ENCODE measurements at places on chromosomes 12 and 14. TPM values are rescaled to one million over a fixed set of nuclear protein-coding genes. Genes with fewer than 3 reads are reported as not detected.

SLC4A8 gene
- 30.9 TPM for total RNA-seq

- DNase-seq: peak; percentile 71
These were observed 323 bp downstream of the VTI1B start for GRCh38 chr14:67674139-67674479.

- peak; percentile 94 for DNase-seq
These were observed 43.4 kb downstream of the RNF34 start for GRCh38 chr12:121443193-121443870.

GRCh38 chr14:38559711-38560110 lies 303.8 kb upstream of the CLEC14A start:
- no peak for DNase-seq

IL22 gene
- not detected for total RNA-seq

DNA sequence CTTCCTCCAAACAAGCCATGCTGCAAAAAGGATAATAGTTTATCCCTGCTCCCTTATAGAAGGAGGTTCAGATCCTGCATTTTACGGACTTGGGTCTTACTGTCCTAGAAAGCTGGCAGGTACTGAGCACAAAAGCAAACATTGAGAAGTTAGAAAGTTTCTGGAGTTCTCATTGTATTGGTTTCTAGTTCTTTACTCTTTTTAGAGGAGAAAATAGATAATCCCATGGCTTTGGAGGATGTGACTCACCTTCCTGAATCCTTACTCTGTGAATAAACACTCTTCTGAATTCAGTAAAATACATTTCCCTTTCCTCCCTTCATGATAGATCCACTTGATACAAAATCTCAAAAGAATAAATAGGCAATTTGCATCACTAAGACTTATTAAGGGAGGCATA lies 188.9 kb downstream of the NPAS3 start:
- no peak for DNase-seq

- DNase-seq: no peak
These were observed 33.8 kb downstream of the GIT2 start for GRCh38 chr12:109962398-109962797.

- no peak for DNase-seq
These were observed 27.0 kb downstream of the P2RX7 start for GRCh38 chr12:121159467-121160307.

GRCh38 chr14:78007160-78007559 lies 163.0 kb upstream of the NRXN3 start:
- no peak for DNase-seq

GRCh38 chr12:26065451-26065850 lies 59.4 kb downstream of the BHLHE41 start:
- no peak for DNase-seq

GRCh38 chr14:70642303-70643235 lies 853 bp downstream of the TTC9 start:
- peak; percentile 32 for DNase-seq

DNA sequence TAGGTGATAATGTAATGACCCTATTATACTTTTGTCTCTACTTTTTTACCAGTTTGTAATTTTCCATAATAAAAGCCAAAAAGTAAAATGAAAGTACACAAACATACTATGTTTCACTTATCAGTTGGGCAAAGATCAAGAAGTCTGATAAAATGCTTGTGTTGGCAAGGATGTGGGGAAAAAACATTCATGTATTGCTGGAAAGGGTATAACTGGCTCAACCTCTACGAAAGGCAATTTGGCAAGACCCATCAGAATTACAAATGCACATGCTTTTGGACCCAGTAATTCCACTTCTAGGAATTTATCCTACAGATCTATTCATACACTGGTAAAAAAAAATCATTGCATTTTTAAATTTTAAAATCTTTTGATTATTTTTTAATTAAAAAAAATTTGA lies 68.0 kb downstream of the SPTB start:
- no peak for DNase-seq

HSP90B1 gene
- total RNA-seq: 570 TPM

CCDC184 gene
- 12.6 TPM for total RNA-seq

HOXC6 gene
- total RNA-seq: 10.7 TPM

DNA sequence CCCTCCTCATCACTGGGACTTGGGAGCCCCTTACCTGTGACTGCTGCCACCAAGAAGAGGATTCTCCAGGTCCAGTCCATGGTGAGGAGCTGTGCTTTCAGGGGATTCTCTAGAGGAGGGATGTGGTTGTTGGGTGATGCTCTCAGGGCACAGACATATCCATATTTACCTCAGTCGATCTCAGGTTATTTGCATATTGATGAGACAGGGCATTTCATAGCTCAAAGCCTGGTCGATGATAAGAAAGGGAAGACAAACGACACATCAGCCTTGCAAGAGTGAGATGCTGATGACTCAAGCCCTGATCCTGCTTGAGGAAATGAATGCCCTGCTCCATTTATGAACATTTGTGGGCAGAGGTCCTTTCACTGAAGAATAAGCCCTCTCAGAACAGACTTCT lies 981.0 kb downstream of the TMEM121 start:
- DNase-seq: no peak

DNA sequence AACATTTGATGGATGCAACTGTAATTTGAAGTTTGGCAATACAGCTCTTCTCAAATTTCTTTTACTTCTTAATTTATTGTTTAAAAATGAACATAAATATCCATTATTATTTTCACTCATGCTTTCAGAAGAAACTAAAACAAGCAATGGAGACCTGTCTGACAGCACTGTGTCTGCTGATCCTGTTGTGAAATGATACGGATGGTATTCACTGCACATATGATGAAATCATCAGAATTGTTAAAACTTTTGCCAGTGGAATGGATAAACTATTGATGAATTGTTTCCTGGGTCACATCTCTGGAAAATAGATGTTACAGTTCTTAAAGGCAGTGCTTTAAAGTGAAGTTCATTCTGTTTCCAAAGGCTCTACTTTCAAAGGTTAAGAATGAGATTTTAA lies 59.2 kb downstream of the WASHC4 start:
- DNase-seq: no peak

- no peak for DNase-seq
These were observed 309.1 kb downstream of the LRFN5 start for GRCh38 chr14:41915732-41916131.

DNA sequence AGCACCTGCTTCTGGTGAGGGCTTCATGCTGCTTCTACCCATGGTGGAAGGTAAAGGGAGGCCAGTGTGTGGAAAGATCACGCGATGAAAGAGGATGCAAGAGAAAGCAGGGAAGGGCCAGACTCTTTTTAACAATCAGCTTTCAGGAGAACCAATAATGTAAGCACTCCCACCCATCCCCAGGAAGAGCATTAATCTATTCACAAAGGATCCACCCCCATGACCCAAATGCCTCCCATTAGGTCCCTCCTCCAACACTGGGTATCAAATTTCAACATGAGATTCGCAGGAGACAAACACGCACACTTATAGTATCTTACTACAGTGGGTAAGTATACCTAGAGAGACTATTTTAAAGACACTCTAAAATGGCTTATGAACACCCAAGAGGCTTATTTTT lies 80.5 kb upstream of the TMCC3 start:
- DNase-seq: no peak

TMBIM4 gene
- total RNA-seq: 22.2 TPM

GRCh38 chr14:85867450-85867849 lies 337.5 kb downstream of the FLRT2 start:
- no peak for DNase-seq

SYT10 gene
- total RNA-seq: 0.19 TPM

DNA sequence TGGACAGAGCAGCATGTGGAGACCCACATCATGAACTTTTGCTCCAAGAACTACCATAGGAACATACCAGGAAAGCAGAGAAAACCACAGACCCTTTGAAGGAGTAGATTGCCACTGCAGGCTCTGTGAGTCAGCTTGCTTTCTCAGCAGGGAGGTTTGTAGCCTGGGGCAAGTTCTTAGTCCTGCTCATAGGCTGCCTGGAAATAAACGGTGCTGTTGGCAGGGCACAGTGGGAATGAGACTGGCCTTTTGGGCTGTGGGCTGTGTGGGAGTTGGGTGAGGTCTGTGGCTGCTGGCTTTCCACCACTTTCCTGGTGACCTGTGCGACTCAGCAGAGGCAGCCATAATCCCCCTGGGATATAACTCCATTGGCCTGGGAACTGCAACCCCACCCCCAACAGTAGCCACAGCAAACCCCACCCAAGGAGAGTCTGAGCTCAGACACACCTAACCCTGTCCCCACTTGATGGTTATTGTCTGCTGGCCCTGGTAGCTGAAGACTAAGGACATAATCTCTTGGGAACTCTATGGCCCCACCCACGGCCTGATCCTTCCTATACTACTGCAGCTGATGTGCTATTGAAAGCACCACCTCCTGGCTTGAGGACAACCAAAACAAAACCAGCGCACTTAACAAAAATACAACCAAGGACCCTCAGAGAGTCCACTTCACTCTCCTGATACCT lies 192.1 kb upstream of the GARIN6 start:
- DNase-seq: no peak

- DNase-seq: no peak
These were observed 12.8 kb downstream of the ATP2B1 start for GRCh38 chr12:89695830-89696229.

CFAP54 gene
- 3.1 TPM for total RNA-seq

TECPR2 gene
- total RNA-seq: 28.3 TPM

CPNE6 gene
- not detected for total RNA-seq

DNA sequence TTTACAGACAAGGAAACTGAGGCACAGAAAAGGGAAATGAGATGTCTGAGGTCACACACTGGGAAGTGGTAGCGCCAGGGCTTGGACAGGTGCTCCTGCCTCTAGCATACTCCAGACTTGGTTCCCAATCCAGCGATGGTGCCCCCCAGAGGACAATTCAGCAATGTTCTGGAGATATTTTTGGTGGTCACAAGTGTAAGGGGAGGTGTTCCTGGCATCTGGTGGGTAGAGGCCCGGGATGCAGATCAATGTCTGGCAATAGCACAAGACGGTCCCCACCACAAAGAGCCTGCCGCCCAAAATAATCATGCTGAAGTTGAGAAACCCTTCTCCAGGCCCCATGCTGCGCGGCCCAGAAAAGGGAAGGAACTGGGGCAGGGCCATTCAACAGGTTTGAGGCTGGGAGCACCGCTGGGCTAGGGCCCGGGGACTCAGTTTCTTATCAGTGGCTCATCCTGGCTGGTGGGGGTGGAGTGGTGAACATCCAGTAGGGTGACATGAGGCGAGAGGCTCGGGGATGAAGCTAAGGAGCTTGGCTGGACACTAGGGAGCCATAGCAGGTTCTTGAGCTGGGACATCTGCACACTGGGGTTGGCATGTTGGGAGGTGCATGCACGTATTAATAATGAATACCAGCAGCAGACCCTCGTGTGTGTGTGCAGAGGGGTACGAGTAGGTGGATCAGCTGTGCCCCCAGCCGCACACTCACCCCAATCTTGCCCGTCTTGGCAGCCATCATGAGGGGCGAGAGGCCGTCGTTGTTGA lies 35.1 kb downstream of the TRPV4 start:
- no peak for DNase-seq

SETD1B gene
- total RNA-seq: 25.9 TPM

DNA sequence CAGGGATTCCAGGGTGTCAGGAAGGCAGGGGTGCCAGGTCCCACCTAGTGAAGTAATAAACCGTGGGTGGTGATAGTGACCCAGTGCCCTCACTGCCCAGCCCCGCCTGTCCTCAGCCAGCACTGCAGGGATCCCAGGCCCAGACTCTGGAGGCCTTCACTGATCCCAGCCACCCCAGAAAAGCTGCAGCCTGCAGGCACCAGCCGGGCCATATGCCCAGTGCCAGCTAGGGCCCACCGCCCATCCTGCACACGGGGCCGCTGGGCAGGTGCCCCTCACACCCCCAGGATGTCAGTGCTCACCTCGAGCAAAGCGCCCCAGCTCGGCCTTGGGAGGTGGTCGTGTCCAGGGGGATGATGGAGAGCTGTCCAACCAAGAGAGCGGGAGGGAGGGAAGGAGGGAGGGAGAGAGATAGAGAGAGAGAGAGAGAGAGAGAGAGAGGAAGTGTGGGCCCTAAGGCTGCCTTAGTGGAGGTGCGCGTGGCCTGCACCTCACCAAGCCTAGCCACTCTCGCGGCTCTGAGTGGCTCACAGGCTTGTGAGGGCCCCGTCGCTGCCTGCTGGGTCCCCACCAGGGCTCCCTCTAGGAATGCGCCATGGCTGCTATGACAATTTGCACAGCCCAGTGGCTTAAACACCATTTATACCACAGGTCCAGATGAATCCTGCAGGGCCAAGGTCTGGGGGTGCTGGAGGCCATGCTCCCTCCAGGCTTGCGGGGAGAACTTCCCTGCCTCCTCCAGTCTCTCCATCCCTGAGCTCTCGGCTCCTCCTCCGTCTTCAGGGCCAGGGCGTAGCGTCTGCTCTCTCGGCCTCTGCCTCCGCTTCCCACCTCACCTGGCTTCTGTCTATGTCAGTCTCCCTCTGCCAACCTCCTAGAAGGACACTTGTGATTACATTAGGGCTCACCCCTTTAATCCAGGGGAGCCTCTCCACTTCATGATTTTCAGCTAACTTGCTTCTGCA lies 401.0 kb downstream of the TMEM121 start:
- DNase-seq: no peak

FSCB gene
- total RNA-seq: not detected

DNA sequence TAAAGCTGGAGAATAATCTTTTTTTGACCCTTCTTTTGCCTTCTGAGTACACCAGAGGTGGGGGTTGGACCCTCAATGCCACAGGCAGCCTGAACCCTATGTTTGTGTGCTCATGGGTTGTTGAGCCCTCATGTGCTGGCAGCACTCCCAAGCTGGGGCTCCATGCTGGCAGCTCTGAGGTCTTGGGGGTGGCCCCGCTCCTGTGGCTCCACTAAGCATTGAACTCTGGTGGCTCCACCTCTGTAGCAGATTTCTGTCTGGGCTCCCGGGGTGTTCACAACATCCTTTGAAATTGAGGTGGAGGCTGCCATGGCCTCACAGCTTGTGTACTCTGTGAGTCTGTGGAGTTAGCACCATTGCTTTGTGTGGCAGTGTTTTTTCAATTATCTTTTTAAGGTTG lies 557.4 kb upstream of the SEL1L start:
- DNase-seq: no peak

IL31 gene
- not detected for total RNA-seq

DNA sequence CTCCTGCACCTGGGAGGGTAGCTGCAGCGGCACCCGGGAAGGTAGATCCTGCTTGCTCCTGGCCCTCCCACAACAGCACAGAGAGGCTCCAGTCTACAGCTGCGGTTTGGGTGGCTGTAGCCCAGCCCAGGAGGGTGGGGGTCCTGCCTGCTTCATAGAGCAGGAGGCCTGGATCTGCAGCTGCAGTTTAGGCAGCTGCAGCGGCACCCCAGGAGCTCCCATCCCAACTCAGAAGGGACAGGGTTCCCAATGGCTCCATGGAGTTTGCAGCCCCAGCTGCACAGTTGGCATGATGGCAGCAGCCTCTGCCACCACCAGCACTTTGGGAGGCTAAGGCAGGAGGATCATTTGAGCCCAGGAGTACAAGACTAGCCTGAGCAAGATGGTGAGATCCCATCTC lies 38.5 kb downstream of the TIMELESS start:
- no peak for DNase-seq

GRCh38 chr12:105433804-105434203 lies 103.3 kb downstream of the C12orf75 start:
- DNase-seq: no peak

All from neural crest cell (in vitro differentiated cells).